GM12891 (cell line): ENCODE measurements at places on chromosomes 5 and 9.

DNA sequence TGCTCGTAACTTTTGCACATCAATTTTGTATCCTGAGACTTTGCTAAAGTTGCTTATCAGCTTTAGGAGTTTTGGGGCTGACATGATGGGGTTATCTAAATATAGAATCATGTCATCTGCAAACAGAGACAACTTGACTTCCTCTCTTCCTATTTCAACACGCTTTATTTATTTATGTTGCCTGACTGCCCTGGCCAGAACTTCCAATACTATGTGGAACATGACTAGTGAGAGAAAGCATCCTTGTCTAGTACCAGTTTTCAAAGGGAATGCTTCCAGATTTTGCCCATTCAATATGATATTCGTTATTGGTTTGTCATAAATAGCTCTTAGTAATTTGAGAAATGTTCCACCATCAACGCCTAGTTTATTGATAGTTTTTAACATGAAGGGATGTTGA is 65.4 kb upstream of the CDH12 start:
- DNase-seq: no peak

- DNase-seq: no peak
These were observed 23.4 kb downstream of the PHF2 start for GRCh38 chr9:93599571-93600403.

DNA sequence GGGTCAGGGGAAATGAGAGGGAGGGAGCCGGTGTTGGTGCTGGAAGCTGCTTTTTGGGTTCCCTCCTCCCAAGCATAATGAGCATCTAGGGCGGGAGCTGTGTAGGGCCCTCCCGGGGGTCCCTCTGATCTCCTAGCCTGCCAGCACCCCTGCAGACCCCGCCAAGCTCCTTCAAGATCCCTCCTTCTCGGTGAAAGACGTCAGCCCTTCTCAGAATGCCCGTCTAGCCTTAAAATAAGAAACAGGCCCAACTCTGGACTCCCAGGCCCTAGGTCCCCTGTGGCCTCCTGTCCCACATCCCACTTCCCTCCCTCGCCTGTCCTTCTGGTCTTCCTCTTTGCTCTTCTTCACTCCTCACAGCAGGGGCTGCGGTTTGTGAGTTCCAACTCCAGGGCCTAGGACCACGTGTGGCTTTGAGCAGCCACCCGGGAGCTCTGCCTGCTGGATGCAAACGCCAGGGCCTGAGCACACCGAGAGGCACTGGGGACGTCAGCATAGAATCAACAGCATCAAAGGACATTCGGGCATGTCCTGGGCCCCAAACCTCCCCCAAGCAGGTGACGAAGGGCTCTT is 8.8 kb upstream of the SCGB3A1 start:
- peak; percentile 10 for DNase-seq

- no peak for DNase-seq
These were observed 10.6 kb downstream of the DDX46 start for GRCh38 chr5:134769206-134769605.

DNA sequence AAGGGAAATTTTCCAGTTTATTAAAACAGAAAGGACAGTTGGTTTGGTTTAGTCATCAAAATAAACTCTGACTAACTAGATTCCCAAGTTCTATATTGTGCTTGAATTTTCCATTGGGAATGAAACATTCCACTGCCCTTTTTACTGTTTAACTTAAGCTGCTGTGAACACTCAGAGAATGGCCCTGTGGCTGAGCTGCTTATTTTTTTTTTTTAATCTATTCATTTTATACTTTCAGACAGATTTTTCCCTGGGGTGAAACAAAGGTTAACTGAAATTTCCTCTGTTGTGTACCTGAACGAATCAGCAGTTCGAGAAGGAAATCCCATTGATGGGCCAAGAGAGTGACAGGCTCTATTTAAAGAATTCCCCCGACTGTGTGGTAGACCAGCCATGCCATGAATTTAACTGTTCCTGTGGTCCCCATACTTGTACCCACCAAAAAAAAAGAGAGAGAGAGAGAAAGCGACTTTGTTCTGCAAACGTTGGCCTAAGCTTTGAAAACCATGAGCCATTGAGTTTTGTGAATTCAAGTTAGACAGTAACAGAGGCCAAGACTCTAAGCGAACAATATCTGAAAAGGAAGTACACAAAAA is 138.7 kb upstream of the GRHPR start:
- DNase-seq: no peak

GRCh38 chr5:4735261-4735660 is 404.9 kb upstream of the ADAMTS16 start:
- DNase-seq: no peak

DNA sequence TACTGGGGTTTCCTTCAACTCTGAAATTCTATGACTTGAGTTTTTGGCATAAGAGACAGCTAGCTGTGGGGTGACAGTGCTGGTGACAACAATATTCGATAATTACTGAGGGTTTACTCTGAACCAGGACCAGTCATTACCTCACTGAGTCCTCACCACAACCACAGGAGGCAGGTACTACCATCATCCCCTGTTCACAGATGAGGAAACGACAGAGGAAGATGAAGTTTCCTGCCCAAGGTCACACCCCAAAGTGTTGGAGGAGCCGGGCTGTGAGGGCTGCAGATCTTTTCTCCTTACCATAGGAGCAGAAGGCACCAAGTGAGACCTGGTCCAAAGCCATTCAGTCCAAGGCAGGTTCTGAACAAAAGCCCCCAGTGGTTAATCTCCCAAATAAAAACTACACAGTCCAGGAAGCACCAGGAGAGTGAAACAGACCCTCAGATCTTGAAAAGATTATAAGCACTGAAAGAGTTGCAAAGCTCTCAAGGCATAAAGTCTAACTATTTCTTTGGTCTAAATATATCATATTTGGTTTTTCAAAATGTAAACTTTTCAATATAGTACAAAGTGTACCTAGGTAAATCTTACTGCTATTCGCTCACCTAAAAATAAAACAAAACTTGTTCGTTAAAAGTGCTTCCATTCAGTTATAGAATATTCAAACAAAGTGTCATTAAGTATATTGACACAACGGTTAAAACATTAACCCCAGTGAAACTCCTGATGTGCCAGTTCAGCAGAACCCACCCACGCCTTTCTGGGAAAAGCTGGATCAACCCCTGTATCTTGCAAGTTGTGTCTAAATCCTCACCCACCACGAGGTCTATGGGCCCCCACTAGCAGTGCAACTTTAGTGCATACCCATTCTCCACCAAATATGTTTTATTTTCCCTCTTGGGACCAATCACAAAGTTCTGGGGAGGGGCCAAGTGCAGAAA is 82.6 kb upstream of the EQTN start:
- no peak for DNase-seq

- no peak for DNase-seq
These were observed 300.0 kb upstream of the TAS2R1 start for GRCh38 chr5:9930156-9930555.

DNA sequence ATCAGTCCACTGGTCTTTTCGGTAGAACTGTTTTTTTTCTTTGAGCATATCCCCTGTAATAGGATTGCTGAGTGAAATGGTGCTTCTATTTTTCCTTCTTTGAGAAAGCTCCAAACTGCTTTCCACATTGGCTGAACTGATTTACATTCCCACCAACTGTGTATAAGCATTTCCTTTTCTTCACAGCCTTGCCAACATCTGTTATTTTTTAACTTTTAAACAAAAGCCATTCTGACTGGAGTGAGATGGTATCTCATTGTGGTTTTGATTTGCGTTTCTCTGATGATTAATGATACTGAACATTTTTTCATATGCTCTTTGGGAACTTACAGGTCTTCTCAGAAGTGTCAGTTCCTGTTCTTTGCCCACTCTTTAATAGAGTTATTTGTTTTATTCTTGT is 764.7 kb downstream of the MTRR start:
- no peak for DNase-seq

DNA sequence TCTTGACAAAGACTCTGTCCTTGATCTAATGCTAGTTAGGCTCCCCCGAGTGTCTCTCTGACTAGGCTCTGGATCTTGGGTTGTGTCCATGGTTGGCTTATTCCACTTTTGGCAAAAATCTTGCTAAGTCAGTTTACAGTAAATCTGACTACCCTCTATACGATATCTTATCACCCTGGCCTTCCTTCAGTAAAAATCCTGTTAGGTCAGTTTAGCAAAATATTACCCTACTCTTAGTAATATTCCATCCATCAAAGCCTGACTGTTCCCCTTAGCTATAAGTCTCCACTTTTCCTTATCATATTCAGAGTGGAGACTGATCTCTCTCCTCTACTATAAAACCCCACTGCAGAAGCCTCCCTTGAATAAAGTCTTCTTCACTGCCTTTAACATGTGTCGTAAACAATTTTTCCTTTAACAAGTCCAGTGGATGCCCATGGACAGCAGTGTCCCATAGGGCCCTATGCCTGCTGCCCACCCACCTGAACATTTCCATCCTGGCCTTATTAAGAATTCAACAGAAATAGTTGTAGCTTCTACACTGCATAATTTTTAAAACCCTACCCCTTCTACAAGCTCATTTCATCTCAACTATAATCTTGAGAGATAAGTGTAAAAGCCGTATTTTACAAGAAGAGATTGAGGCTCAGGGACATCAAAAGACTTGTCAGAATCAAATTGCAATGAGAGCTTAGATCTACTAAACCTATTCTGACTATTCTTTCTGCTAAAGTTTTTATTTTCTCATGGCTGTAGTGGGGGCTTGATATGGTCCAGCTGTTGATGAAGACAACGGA is 22.3 kb downstream of the MINAR2 start:
- no peak for DNase-seq

GRCh38 chr5:13408616-13409015 is 535.9 kb downstream of the DNAH5 start:
- no peak for DNase-seq

DNA sequence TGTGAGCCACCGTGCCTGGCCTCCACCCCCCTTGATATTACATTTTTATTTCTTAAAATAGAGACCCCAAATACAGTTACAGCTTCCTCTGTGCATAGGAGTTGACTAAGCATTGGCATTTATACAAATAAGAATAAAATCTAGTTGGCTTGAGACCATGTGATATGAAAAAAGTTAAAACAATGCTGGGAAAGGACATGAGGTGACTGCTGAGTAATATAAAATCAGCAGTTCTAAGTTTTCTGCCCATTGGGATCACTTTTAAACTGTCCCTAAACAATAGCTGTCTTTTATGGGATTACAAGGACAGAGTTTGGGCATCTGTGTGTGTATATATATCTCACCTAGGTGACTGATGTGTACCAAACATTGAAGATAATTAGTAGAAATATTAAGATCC is 96.6 kb downstream of the UBE2R2 start:
- DNase-seq: no peak

DNA sequence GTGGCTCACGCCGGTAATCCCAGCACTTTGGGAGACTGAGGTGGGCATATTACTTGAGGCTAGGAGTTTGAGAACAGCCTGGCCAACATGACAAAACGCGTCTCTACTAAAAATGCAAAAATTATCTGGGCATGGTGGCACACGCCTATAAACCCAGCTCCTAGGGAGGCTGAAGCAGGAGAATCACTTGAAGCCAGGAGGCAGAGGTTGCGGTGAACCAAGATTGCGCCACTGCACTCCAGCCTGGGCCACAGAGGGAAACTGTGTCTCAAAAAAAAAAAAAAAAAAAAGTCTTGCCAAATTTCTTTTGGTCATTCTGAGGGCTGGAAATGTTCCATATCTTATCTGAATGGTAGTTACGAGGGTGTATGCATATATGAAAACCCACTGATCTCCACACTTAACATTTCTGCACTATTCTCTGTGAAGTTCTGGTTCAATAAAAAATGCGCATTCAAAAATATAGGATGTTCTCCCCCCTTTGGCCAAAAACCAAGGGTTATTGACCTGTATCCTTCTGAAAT is 13.5 kb upstream of the NIPAL4 start:
- no peak for DNase-seq

GRCh38 chr5:37207802-37208201 is 41.4 kb downstream of the CPLANE1 start:
- no peak for DNase-seq

DNA sequence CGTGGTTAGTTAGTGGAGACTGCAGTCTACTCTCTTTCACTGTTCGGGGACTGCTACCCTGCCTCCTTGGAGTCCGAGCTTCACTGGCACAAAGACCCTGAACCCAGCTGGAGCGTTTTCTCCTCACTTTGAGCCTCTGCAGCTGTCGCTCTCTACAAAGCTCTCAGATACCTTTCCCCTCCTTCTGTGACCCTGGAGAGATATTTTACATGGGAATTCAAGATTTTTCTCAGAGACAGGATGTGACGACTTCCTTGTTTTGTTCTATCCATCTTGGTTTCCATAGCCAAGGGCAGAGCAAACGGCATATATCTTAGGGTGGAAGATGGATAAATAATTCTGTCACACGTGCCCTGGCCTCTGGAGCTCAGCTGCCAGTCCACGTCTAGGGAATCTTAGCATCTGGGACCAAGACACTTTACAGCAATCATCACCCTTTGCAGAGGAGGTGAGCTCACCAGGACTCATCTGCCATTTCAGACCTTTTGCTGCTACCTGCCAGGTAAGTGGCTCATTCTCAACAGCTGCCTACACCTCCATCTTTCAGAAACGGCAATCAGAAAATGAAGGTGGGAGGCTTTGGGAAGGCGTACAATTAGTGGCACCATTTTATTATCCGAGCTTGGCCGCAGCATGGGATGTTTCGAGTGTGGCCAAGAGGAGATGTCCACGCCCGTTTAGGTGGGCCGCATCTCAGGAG is at the start of gene BTNL9:
Gene BTNL9, plus strand, starts transcription at position 336 of the 700 bp plus-strand sequence. CDS start 5,224 bp downstream, outside the sequence.
- no peak for DNase-seq

DNA sequence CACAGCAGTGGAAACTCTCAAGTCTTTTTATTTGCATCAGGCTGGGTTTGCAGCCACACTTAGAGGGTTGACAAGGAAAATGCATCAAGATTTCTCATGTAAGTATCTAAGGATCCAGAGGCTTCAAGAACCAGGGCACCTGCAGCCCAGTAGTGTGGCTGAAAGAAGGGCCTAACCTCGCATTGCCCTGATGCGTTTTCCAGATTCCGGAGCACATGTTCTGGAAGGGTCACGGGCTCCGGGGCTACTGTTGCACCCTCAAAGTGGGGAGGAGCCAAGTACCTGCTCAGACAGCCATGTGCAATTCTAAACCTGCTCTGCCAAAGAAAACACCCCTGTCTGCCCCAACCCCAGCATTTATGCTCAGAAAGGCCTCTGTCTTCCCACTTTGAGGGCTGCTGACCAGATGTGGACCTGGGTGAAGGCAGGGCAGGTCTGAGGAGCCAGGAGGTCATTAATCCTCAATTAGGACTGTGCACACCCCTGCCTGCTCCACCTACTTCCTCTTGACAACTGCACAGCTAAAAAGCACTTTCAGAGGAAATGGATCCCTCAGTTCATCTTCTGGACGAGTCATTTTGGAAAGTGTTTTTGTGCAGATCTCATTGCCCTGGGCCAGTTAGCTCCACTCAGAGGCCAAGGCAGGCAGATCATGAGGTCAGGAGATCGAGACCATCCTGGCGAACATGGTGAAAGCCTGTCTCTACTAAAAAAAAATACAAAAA is 110.7 kb downstream of the SAXO1 start:
- no peak for DNase-seq

- no peak for DNase-seq
These were observed 23.5 kb downstream of the FAM163B start for GRCh38 chr9:133585481-133586351.

- DNase-seq: no peak
These were observed 89.0 kb downstream of the ARSB start for GRCh38 chr5:78896132-78896531.

GRCh38 chr5:22722056-22722455 is 131.1 kb downstream of the CDH12 start:
- DNase-seq: no peak

GRCh38 chr5:337563-338130 is 16.1 kb downstream of the AHRR start:
- DNase-seq: no peak

- DNase-seq: no peak
These were observed 76.8 kb downstream of the AMBP start for GRCh38 chr9:114001410-114001685.
